ENCODE measurements at places on chromosomes 5 and 9.

- no peak for DNase-seq
These were observed 490.4 kb upstream of the ACO1 start for GRCh38 chr9:31894008-31894407.

DNA sequence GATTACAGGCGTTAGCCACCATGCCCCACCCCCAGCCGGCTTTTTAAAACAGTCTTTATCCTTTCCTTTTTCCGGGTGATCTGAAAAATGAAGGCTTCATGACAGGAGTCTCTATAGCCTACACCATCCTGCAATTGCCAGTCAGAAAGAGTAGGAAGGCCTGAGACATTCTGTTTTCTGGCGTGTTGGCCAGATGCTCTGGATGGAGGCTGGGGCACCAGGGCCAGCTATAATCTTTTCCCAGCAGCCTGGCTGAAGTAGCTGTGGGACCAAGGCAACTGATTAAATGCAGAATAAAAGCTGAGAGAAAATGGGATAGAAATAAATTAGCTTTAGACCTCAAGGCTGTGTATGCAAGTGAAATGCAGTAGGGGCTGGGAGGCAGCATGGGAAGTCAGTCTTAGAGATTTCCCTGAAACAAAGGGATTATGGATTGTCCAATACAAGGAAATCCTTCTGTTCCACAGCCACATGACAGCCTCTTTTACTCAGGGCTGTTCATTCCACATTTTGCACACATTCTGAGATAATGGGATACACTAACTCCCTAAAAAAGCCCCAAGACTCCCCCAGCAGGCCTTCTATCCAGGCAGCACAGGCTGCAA, 116.0 kb upstream of the LRRTM2 start:
- DNase-seq = no peak

- no peak for DNase-seq
These were observed 831 bp downstream of the KLHL3 start for GRCh38 chr5:137734962-137735554.

DNA sequence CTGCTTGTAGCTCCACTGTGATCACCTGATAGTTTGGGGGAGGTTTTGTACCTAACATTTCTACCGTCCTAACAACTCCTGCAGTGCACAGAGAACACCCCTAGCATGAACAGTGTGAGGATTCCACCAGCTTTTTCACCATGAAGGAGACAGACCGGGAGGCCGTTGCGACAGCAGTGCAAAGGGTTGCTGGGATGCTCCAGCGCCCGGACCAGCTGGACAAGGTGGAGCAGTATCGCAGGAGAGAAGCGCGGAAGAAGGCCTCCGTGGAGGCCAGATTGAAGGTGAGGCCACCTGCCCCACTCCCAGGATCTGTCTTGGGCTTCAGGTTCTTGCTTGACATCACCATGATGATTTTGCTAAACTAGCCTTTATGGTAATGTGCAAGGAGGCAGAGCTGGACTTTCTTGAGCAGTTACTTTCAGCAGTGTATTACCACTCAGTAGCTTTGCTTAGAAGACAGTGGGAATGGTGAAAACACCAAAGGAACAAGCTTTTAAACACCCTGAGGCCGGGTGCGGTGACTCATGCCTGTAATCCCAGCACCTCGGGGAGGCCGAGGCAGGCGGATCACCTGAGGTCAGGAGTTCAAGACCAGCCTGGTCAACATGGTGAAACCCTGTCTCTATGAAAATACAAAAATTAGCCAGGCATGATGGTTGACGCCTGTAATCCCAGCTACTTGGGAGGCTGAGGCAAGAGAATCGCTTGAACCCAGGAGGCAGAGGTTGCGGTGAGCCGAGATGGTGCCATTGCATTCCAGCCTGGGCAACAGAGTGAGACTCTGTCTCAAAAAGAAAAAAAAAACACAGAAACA, 3.3 kb downstream of the EXOC3 start:
- no peak for DNase-seq

GRCh38 chr5:142770650-142771609, 753 bp downstream of the ARHGAP26 start:
- no peak for DNase-seq

GRCh38 chr5:113282472-113282871, 152.3 kb downstream of the TSSK1B start:
- DNase-seq = no peak
